ENCODE measurements at places on chromosomes 16 and 17. TPM values are rescaled to one million over a fixed set of nuclear protein-coding genes. Genes with fewer than 3 reads are reported as not detected.

The KRT39 gene
- 3.8 TPM for total RNA-seq

The KIAA0753 gene
- total RNA-seq: 10.6 TPM

The LGALS9 gene
- total RNA-seq: 6.2 TPM

The LASP1 gene
- 37.6 TPM for total RNA-seq

- no peak overlapping the region for H3K27ac ChIP-seq
- no peak overlapping the region for H3K4me3 ChIP-seq
- peaks cover 30% of the 10 kb centered on the region for H3K4me1 ChIP-seq
These were observed 9.2 kb downstream of the FSCN2 start for GRCh38 chr17:81537343-81537855.

DNA sequence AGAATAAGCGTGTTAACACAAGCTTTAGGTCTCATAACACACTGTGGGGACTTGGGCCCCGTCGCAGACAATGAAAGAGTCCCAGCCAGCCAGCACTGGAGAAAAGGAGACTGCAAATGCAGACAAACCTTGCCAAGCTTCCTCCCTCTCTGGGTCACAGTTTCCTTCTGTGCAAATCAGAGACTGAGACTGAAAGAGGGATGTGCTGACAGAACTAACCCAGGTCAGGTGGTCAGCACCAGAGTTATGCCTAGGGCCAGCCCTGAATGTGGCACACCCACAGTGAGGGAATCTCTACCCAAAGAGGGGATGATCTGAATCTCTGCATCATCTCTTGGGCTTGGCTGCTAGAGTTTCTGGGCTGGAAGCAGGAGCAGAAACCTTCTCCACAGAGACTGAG is 282.3 kb upstream of the CCL2 start:
- no peak for DNase-seq
- no peak overlapping the region for H3K4me3 ChIP-seq
- H3K27ac ChIP-seq: no peak overlapping the region
- peaks cover 15% of the 10 kb centered on the region for H3K4me1 ChIP-seq

DNA sequence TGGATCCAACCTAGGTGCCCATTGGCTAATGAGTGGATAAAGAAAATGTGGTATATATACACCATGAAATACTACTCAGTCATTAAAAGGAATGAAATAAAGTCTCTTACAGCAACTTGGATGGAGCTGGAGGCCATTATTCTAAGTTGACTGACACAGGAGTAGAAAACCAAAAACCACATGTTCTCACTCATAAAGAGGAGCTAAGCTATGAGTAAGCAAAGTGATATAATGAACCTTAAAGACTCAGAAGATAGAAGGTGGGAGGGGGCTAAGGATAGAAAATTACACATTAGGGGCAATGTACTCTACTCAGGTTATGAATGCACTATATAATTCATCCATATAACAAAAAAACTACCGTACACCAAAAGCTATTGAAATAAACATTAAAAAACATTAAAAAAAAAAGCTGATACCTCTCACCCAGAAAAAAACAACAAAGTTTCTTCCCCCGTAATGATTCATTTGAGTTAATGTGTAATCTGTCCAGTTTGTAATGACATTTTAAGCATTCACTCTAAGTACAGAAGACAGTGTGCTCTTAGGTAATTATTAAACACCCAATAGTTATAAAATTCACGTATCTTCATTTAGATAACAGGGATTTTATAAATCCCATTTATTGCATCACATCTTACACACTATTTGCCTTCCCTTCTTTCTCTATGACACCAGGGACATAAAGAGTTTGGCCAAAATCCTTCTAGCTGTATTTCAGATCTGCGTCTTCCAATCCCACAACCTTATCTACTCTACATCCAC is 941.5 kb downstream of the CDH11 start:
- H3K4me1 ChIP-seq: no peaks in the 10 kb centered on the region
- H3K27me3 ChIP-seq: no peaks in the 10 kb centered on the region
- DNase-seq: no peak
- H3K27ac ChIP-seq: no peak overlapping the region
- no peak overlapping the region for H3K4me3 ChIP-seq

GRCh38 chr17:2237521-2237921 is 66.1 kb downstream of the SMG6 start:
- no peak overlapping the region for H3K4me3 ChIP-seq
- H3K36me3 ChIP-seq: peaks cover 22% of the 10 kb centered on the region
- peak; percentile 82 for DNase-seq
- H3K27ac ChIP-seq: peak overlapping the region; percentile 84
- no peaks in the 10 kb centered on the region for H3K27me3 ChIP-seq
- H3K4me1 ChIP-seq: peaks cover 54% of the 10 kb centered on the region

- H3K36me3 ChIP-seq: peaks cover 6% of the 10 kb centered on the region
- DNase-seq: peak; percentile 7
- H3K4me3 ChIP-seq: no peak overlapping the region
- H3K27me3 ChIP-seq: no peaks in the 10 kb centered on the region
- no peaks in the 10 kb centered on the region for H3K4me1 ChIP-seq
- no peak overlapping the region for H3K27ac ChIP-seq
These were observed 223.5 kb downstream of the CYB561 start for GRCh38 chr17:63222655-63223054.

DNA sequence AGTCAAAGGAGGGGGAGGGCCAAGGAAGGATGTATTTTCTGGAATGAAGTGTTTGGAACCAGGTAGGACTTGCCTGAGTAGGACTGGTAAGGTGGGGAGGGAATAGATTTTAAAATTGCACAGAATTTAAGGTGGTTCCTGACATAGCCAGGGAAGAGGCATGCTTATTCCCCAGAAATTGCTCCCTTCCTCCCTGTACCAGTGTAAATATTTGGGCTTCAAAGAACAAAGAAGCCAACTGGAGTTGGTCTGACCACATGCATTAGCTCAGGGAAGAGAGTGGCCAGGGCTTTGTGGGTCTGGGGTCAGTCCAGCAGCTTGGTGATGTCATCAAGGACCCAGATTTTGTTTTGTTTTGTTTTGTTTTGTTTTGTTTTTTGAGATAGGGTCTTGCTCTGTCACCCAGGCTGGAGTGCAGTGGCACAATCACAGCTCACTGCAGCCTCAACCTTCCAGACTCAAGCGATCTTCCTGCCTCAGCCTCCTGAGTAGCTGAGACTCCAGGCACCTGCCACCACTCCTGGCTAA is 9.3 kb upstream of the MRTFB start:
- DNase-seq: no peak
- no peaks in the 10 kb centered on the region for H3K36me3 ChIP-seq

DNA sequence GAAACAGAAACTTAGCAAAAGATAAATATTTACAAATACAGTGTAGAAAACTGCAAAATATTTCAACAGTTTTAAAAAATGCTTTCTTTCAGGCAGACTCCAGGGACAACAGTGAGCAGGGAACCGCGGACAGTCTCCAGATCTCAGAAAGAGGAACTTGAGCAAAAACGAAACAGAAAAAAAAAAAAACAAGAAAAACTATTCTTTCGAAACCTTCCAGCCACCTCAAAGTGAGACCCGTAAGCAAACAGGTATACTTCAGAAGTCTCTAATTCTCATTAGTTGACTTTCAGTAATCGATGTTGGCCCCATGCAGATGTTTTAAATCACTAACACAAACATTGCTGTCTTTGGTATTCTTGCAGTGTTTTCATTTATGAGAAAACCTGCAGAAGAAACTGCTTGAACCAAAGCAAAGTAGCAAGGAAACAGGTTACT is 15.7 kb upstream of the CCL1 start:
- peak; percentile 36 for DNase-seq
- no peaks in the 10 kb centered on the region for H3K36me3 ChIP-seq
- H3K27ac ChIP-seq: no peak overlapping the region
- H3K4me3 ChIP-seq: no peak overlapping the region

DNA sequence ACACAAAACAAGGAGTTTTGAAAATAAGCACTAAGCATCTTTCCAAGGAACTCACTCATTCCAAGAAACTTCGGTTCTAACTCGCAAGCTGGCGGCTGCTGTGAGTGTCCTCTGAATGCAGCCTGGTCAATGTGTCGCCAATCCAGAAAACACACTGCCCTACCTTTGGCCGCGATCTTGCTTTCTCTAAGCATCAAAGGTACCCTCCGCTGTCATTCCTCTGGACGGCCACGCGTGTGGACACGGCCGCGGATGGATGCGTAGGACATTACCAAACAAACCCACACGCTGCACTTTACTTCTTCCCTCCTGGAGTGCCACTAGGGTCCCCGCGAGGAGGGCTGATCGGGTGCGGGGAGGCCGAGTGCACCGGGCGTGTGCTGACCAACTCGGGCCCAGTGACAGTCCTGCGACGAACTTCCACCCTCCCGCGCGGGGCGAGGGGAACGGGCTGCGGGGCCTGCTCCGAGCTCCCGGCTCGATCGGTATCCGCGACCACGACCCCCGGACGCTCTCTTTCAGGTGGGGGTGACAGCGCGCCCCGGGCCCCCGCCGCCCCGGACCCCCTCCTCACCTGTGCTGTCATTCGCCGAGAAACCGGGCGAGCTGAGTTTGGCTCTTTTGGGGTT is 1.1 kb downstream of the CREBBP start:
- H3K4me3 ChIP-seq: peak overlapping the region; percentile 71
- no peaks in the 10 kb centered on the region for H3K27me3 ChIP-seq
- no peak for DNase-seq
- peaks cover 8% of the 10 kb centered on the region for H3K36me3 ChIP-seq
- H3K27ac ChIP-seq: no peak overlapping the region
- peaks cover 33% of the 10 kb centered on the region for H3K4me1 ChIP-seq

GRCh38 chr17:79182176-79183042 is 107.8 kb downstream of the ENGASE start:
- no peak overlapping the region for H3K27ac ChIP-seq
- no peak overlapping the region for H3K4me3 ChIP-seq
- H3K36me3 ChIP-seq: no peaks in the 10 kb centered on the region
- H3K27me3 ChIP-seq: peaks cover 90% of the 10 kb centered on the region
- DNase-seq: no peak
- peaks cover 4% of the 10 kb centered on the region for H3K4me1 ChIP-seq

DNA sequence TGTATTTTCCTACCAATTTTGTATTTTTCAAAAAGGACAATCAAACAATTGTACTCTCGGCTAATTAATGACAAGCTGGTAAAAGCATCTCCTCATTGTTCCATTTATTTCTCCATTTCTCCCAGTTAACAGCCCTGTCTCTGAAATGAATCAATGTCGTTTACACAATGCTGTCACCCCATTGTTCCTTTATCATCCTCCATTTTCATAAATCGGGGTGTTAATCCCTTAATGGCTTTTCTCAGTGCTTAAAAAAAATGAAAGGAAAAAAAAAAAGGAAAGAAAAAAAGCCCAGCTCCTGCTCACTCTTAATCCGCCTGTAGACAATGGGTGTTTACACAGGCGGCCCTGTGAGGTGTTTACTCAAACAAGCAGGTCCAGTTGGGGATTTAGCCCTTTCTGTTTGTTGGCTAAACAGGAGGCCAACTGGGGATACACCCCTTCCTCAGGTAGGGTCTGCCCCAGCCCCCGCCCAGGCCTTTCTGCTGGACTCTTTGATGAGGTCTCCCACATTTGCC is 86.8 kb upstream of the SALL1 start:
- no peaks in the 10 kb centered on the region for H3K36me3 ChIP-seq
- H3K27me3 ChIP-seq: peaks cover 1% of the 10 kb centered on the region
- H3K4me3 ChIP-seq: no peak overlapping the region
- DNase-seq: no peak
- H3K27ac ChIP-seq: no peak overlapping the region

DNA sequence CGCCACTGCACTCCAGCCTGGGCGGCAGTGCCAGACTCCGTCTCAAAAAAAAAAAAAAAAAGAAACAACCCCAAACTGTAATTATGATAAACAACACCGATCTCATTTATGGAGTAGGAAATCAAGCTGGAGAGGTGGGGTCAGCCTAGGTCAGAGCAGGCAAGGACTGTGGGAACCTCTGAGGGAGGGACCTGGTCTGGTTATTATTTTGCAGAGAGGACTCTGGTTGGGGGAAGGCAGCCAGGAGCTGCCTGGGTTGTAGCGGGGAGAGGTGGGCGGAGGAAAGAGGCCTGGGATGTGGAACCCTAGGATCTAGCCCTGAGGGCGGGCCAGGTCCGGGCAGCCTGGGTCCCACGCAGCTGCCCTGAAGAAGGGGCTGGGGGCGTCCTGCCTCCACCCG is 10.9 kb upstream of the HS3ST6 start:
- peaks cover 9% of the 10 kb centered on the region for H3K4me1 ChIP-seq
- H3K4me3 ChIP-seq: peak overlapping the region; percentile 46
- no peak overlapping the region for H3K27ac ChIP-seq

DNA sequence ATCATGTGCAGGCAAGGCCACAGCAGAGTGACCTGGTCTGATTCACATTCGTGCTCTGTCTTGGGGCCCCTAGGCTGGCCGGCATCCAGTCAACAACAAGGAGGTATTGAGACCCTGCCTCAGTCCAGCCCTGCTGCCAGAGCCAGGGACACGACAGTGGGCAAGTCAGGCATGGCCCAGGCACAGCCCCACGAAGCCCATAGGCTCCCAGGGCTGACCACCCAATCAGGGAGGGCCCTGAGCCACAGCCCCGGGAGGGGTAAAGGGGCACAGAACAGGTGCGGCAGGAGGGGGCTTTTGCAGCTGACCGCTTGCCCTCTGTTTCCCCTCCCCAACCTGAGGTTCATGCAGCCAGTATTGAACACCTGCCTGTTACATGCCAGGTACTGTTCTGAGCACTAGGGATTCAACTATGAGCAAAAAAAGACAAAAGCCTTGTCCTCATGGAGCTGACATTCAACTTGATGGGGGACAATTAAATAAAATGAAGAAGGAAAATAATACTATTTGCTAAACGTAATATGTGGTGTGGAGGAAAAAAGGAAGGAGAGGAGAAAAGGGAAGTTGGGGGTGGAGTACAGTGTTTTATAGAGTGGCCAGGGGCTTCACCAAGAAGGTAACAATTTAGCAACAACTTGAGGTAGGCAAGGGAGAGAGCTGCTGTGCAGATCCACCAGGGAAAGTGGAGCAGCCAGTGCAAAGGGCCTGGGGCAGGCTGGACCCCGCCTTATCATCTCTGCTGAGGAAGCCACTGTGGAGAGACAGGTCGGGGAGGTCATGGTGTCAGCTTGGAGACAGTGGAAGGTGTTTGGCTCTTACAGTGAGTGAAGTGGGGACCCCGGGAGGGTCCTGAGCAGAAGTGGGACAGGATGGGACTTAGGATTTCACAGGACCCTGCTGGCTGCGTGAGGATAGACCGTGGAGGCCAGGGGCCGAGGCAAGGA is 6.1 kb downstream of the DRC3 start:
- H3K27me3 ChIP-seq: no peaks in the 10 kb centered on the region
- no peak overlapping the region for H3K27ac ChIP-seq
- no peak for DNase-seq
- no peak overlapping the region for H3K4me3 ChIP-seq

DNA sequence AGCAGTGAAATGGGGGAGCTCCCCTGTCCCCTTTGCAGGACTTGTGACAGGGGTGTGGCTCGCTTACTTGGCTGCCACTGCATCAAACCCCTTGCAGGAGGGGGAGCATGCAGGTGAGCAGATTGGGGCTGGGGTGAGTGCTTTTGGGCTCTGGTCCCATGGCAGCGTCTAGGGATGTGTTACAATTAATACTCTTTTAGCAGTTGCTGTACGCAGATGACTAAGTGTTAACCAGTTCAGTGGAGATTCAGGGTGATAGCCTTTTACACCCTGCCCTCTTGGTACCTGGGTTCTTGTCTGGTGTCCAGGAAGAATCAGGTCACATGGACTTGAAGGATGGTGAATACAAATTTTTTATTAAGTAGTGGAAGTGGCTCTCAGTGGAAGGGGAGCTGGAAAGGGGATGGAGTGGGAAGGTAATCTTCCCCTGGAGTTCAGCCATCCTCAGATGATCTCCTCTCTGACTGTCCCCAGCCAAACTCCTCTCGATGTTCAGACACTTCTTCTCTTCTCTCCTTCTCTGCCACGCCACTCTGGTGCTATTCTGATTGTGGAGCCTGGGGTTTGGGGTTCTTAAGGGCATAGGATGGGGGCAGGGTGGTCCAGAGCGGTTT is 100.1 kb downstream of the MARF1 start:
- H3K27ac ChIP-seq: no peak overlapping the region
- H3K4me3 ChIP-seq: no peak overlapping the region
- H3K27me3 ChIP-seq: no peaks in the 10 kb centered on the region
- no peaks in the 10 kb centered on the region for H3K4me1 ChIP-seq

All from muscle of leg (tissue), 16 donors.